ENCODE measurements at places on chromosomes 7 and 10.

DNA sequence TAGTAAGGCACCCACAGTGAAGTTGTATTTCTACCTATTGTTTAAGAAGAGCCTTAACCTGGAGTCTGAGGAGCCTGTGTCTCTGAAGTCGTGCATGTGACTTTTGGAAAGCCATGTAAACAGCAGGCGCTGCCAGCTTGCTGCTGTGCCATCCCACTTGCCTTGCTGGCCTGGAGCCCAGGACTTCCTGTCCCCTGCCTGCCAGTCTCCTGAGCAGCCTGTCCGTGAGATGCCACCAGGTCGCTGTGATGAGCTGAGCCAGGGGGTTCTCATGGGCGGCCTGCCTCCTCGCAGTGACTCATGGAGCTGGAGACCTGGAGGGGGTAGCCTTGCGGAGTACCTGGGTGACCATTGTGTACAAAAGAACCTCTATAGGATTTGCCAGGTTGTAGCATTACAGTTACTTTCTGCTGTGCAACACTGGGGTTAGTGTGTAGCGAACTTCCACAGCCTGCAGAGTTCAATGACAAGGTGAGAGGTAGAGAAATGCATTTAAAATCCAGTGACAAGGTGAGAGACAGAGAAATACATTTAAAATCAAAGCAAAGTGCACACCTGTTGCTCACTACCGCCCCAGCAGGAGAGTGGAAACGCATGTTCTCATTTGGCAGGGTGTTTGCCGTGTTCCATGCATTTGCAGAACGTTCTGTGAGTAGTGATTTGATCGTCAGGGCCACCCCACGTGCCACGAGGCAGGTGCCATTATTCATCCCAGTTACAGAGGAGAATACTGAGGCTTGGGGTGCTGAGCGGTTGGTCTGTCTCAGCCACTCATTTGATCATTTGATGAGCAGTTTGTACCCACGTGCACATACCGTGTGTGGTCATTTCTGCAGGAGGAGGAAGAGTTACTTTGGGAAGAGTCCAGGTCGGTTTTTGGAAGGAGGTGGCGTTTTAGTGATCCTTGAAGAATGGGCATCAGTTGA is 36.6 kb upstream of the BHLHA15 start:
- DNase-seq: no peak

DNA sequence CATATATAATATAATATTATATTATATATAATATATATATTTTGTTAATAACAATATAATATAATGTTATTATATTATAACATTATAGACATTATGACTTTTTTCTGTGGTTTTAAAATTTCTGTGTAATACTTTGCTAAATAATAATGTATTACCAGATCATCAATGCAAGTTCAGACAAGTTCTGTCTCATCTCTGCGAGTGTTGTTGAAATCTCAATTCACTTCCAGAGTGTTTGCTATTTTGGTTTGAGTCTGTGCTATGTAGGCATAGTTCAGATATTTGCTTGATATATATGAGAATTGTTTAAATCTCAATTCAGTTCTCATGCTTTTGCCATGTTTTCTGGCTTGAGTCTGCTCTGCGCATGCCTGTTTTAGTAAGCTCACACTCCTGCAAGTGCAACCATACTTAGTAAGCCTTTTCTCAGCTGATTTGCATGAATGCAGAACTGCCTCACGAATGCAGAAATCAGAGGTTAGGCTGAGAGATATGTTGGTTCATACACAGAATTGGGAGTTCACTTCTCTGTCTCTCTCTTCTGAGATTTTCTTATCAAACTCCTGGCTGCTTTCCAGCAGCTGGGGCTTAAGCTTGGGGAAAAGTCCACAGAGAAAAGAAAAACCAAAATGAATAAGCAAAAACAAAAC is 830.2 kb upstream of the SORCS1 start:
- no peak for DNase-seq

DNA sequence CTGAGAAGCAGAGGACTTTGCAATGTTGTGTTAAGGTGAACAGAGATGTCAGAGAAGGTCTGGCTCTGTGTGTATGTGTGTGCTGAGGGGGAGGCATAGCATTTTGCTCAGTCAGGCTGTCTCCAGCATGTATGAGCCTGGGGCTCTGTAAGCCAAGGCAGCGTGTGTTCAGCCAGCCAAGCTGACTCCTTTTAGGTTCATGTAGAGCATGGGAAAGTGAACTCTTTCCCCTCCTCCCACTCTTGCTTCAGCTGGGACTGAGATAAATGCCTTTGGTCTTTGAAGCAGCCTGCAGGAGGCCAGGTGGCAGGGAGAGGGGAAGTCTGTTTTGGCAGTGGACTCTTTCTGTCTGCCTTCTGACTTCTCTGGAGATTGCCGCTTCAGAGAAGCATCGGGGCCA is 3.8 kb downstream of the SFXN2 start:
- DNase-seq: no peak

GRCh38 chr10:122475100-122475499 is 13.7 kb downstream of the HTRA1 start:
- no peak for DNase-seq

DNA sequence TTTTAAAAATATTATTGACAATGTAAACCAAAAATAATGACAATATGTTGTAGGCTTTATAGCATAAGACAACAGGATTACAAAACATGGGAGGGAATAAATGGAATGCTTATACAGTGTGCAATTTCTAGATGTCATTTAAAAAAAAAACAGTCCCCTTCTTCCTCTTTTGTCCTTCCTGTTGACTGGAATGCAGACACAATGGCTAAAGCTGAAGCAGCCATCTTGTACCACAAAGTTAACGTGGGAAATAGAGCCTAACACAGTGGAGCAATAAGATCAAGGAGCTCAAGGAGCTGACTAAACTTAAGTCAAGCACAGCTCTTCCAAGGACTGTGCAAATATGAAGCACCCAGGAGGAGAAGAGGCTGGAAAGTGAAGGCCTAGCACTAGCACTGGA is 208.1 kb downstream of the ARHGAP12 start:
- no peak for DNase-seq

- no peak for DNase-seq
Observed at GRCh38 chr10:100436255-100436654, 26.6 kb upstream of the WNT8B start.

DNA sequence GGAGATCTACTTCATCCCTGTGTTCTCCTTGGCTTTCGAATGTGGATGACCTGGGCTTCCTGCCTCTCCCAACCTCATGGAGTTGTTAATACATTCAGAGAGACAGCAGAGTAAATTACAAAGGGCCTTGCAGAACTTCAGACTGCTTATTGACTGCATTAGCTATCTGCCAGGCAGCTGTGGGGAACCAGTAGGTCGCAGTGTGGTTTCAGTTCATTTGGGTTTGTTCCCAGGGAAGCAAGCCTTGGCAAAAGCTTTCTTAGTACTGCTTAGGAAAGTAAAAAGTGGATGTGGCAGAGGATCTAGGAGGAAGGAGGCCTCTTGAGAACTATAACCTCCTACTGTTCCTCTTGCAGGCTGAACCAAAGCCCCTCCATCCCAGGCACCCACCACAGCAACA is 9.2 kb downstream of the NPFFR1 start:
- DNase-seq: no peak

- no peak for DNase-seq
Observed at GRCh38 chr10:76213876-76214275, 782.5 kb downstream of the LRMDA start.

DNA sequence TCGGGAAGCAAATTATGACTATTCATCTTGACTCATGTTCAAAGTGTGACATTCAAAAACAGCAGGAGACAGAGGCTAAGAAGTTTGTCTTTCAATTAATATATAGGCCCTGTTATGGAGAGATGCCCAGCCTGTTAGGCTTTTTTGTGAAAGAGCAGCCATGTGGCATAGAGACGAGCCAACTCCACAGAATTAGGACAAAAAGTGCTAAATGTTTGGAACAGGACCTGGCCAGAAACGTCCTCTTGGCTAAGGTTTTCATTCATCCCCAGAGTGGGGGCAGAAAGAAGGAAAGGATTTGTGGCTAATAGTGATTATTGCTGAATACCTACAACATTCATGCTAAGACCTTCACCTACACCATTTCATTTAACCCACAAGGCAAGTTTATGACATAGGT is 324.7 kb upstream of the NPVF start:
- no peak for DNase-seq

DNA sequence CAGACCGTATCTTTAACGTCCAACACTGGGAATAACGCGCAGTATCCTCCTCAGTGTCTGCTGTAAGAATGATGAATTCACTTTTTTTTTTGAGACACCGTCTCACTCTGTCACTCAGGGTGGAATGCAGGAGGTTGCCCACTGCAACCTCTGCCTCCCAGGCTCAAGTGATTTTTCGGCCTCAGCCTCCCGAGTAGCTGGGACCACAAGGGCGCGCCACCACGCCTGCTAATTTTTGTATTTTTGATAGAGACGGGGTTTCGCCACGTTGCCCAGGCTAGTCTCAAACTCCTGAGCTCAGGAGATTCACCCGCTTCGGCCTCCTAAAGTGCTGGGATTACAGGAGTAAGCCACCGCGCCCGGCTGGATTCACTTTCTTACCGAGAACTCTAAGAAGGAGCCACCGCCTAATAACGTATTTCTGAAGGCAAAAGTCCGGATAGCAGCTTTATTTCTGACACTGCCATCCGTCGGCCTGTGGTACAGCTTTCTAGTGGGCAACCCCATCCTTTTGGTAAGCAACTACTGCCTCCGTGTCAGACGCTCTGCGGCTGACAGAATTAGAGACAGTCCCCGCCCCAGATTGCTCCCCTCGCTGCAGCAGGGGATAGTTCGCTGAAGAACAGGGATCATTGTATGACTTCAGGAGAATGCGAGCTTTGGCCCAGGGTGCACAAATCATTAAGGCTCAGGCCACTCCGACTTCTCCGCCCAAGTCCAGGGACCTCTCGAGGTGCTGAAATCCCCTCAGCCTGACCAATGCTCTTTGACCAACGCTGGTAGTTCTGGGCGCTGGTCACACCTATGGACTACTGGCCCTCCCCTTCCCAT is 662 bp downstream of the POLR3A start:
- DNase-seq: no peak

DNA sequence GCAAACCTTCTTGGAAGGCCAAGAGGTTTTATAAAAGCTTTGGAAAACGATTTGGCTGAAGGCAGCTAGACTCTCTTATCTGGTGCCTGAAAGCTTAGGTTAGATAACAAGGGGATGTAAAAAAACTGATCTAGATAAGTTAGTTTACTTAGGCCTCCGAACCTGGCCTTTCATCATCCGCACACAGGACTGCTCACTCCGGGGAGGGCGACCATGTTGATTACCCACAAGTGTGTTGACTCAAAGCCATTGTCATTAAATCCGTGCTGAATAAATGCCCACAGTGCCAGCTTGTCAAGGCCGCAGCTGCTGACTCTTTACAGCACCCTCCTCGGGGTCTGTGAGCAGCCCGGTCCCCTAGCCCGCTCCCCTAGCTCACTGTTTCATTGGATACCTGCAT is 112.3 kb downstream of the ZFAND4 start:
- DNase-seq: no peak

DNA sequence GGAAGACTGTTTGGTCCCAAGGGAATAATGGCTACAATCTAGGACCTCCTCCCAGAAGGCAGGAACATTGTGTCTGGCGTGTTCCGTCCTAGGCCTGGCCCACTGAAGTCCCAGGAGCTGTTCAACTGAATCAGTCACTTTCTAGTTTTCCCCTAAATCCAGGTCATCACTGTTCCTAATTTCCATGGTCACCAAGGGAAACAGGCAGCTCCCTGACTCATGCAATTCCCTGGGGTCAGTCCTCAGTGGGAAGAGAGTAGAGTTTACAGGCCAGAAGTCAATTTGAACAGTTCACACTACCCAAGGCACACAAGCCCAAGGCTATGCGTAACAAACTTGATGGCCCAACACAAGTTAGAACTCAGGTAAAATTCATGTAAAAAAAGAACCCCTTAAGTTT is 44.0 kb downstream of the CREB3L2 start:
- DNase-seq: no peak

- no peak for DNase-seq
Observed at GRCh38 chr7:32069116-32069650, 1.0 kb downstream of the PDE1C start.

- no peak for DNase-seq
Observed at GRCh38 chr7:21948887-21949540, 3.3 kb upstream of the CDCA7L start.

- DNase-seq: no peak
Observed at GRCh38 chr10:35577926-35578617, 27.1 kb upstream of the GJD4 start.

GRCh38 chr7:19410106-19410505 is 264.9 kb upstream of the FERD3L start:
- DNase-seq: no peak

- no peak for DNase-seq
Observed at GRCh38 chr10:52216852-52217251, 97.2 kb upstream of the DKK1 start.

GRCh38 chr10:77261146-77261545 is 376.5 kb downstream of the KCNMA1 start:
- DNase-seq: no peak

- DNase-seq: no peak
Observed at GRCh38 chr7:159083698-159084068, 61.0 kb downstream of the VIPR2 start.

- no peak for DNase-seq
Observed at GRCh38 chr7:108164342-108164741, 34.2 kb upstream of the LAMB4 start.

- DNase-seq: no peak
Observed at GRCh38 chr7:39355664-39356063, 210.5 kb upstream of the YAE1 start.

DNA sequence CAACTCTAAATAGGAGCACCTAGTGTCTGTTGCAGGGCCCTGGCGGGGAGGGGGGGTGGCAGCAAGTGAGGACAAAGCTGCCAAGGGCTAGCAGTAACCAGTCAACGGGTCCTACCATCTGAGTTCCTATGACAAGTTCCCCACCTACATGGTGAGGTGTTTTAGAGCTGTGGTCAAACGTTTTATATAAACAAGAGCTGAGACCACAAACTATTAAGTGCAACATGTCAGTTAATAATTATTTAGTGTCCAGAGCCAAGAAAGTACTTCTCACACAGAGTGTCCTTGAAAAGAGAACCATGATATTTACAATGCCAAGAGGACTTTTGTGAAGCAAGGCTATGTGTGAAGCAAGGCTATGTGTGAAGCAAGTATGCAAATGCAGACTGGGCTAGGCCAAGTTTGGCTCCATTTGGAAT is 434.7 kb downstream of the TNS3 start:
- DNase-seq: no peak

DNA sequence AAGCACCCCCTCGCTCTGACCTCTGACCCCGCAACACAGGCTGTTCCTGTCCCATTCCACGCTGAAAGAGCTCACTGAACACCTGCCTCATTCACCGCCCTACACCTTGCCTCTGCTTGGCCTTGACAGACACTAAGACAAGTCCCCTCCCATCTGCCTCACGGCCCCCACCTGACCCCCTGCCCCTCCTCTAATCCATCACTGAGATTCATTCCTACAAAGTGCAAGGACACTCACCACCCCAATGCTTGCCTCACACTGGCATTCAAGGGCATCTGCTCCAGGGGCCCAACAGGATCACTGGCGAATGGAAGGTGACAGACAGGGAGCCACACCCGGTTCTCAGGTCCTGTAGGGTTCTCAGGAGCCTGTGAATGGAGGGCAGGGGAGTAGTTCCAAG is 68.1 kb upstream of the NANOS1 start:
- no peak for DNase-seq

Measured in stimulated activated CD4-positive, alpha-beta T cell treated with anti-CD3 and anti-CD28 coated beads, Interleukin-2, amount 100 ng/mL, for 24 hours (primary cell).